ENCODE measurements at places on chromosomes 6 and 20. TPM values are rescaled to one million over a fixed set of nuclear protein-coding genes. Genes with fewer than 3 reads are reported as not detected.

GRCh38 chr20:49955167-49955566 lies 19.0 kb downstream of the RNF114 start:
- DNase-seq, result no peak

- DNase-seq, result no peak
These were observed 147.2 kb upstream of the AKAP12 start for GRCh38 chr6:151092591-151092990.

DNA sequence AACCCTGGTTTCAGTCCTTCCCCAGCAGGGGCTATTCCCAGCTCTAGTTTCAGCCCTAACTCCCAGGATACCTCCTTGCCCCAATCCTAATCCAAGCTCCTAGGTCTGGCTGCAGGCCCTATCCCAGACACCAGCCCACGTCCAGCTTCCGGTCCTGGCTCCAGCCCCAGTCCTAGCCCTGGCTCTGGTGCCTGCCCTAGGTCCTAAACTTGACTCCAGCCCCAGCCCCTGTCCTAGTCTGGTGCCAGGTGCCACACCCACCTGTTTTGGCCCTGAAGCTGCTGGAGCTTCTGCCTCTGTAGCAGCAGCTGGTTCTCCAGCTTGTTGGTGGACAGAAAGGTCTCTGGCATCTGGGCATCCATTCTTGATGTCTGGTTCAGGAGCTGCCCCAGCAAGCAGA lies 28.1 kb downstream of the ANGPT4 start:
- no peak for DNase-seq

- DNase-seq, result no peak
These were observed 13.6 kb upstream of the DBNDD2 start for GRCh38 chr20:45394221-45395113.

- DNase-seq, result no peak
These were observed 41.3 kb upstream of the HFE start for GRCh38 chr6:26045928-26046368.

DNA sequence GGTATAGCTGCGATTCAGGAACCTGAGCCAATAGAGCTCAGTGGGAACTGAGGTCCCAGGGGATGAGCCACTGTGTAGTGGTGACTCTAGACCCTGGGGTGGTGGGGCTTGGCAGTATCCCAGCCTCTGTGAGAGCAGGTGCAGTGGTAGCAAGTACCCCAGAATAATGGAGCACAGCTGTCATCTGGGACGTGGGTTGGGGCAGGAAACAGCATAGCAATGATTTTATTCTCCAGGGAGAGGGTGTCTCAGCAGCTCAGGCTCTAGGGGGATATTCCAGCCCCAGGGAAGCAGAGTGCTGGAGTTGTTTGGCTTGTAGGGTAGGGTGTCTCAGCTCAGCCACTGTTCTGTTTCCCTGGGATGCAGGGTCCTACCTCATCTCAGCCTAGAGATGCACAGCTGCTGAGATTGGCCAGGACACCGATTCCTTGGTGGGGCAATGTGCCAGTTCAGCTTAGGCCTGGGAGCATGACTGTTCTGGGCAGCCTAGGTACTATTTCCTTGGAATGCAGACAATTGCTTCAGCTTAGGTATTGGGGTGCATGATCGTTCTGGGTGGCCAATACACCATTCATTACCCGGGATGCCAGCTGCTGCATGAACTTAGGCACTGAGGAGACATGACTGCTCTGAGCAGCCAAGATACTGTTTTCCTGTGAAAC lies 34.0 kb upstream of the NUP153 start:
- no peak for DNase-seq

DNA sequence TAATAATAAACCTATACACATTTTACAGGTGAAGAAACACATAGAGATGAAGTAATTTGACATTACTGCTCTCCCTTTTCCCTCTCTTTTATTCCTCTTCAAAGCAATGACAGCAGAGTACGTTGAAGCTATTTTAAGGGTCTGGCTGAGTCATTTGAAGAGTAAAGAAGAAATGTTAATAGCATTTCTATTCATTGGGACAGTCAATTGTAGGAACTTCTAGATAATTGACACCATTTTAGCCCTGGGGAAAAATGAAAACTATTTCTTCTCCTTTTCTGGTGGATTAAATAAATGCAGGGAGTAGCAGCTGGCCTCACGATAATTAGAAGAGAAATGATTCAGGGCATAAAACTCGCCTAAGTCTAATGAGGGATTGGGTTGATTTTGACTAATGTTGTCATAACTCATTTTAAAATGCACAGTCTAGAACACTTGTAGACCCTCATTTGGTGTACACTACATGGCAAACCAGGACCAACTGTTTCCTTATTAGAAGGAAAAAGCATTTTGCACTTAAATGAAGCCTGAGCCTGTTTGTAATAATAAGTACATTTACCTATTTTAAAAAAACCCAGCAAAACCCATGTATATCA lies 48.1 kb downstream of the RIPOR2 start:
- DNase-seq, result no peak

- no peak for DNase-seq
These were observed 47.2 kb downstream of the CHD6 start for GRCh38 chr20:41571006-41571405.

DNA sequence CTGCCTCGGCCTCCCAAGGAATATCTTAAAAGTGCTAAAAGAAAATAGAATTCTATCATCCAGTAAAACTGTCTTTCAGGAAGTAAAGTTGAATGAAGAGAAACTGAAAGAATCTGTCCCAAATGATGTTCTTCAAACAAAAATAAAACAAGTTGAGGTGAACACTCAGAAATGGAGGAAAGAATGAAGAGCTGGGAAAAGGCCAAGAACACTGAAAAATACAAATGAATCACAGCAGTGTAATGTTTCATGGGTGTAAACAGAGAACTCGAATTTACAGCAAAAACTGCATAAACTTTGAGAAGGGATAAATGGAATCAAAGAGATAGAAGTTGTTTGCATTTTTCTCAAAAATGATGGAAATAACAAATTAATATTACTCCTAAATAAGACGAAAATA lies 317.3 kb downstream of the TAF4 start:
- no peak for DNase-seq

DNA sequence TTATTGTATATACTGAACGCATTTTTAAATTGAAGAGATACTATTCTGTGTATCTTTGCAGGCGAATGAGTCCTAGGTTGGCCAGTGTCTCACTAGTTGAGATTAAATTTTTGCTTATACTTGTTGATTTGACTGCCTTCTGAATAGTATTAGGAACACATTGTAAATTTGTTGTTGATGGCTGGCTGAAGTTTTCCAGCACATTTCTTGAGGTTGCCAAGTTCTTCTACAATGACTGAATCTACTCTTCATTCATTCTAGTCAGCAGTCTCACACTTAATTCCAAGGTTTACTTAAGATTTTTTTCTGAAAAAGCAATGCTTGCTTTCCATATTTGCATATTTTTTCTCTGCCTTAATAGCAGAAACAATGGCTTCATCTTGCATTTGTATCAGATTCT lies 151.7 kb downstream of the ZFAND3 start:
- no peak for DNase-seq

The DTNBP1 gene
- total RNA-seq, result 5.9 TPM

The PAX1 gene
- total RNA-seq, result under 0.01 TPM

The EPHA7 gene
- total RNA-seq, result 102 TPM

The ENPP3 gene
- 0.47 TPM for total RNA-seq

The BAG2 gene
- 3.7 TPM for total RNA-seq

The PTK7 gene
- 26.0 TPM for total RNA-seq

The PRSS35 gene
- 4.8 TPM for total RNA-seq

All from occipital lobe (tissue), 3 donors.